ENCODE measurements at places on chromosomes 1 and 21. TPM values are rescaled to one million over a fixed set of nuclear protein-coding genes. Genes with fewer than 3 reads are reported as not detected.

DNA sequence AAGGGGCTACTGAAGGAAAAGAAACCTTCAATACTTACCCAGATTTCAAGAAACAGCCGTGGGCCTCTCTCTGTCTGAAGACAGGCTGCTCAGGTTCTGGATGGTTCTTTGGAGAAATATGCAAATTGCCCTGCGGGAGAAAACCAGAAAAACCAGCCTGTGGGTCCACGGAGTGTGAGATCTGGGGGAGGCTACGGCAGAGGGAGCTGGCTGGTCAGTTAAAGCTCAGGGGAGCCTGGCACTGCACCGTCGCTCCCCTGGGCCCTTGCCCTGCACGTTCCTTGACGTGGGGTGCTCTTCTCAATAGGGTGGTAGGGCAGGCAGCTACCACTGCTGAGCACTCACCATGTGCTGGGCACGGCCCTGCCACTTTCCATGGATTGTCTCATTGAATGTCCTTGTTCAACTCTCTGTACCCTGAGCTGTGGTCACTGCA lies 12.7 kb downstream of the TMCO4 start:
- H3K4me3 ChIP-seq = no peak overlapping the region
- H3K36me3 ChIP-seq = no peaks in the 10 kb centered on the region
- no peak overlapping the region for H3K27ac ChIP-seq
- no peaks in the 10 kb centered on the region for H3K27me3 ChIP-seq
- no peak for DNase-seq

GRCh38 chr1:20442920-20443625 lies 42.9 kb downstream of the CAMK2N1 start:
- no peaks in the 10 kb centered on the region for H3K4me1 ChIP-seq
- H3K4me3 ChIP-seq = no peak overlapping the region
- H3K27ac ChIP-seq = no peak overlapping the region
- no peaks in the 10 kb centered on the region for H3K36me3 ChIP-seq

DNA sequence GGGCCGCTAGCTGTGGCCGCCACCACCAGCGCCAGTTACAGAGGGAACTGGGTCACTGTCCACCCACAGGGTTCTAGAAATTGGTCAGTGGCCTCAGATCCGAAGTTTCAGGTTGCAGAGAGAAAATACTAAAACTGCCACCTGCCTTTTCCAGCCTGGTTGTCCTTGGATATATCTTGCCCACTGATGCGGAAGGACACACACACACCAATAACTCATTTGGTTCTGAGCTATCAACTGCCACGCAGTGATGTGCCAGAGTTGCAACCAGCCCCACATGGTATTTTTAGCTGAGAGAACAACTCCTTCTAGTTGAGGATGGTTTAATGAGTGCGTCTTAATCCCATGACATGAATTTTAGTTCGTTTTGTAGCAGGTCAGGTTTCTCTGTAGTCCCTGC lies 68.1 kb downstream of the SH3BGR start:
- H3K36me3 ChIP-seq = no peaks in the 10 kb centered on the region
- no peak overlapping the region for H3K4me3 ChIP-seq
- H3K4me1 ChIP-seq = no peaks in the 10 kb centered on the region
- no peak overlapping the region for H3K27ac ChIP-seq
- DNase-seq = no peak
- H3K27me3 ChIP-seq = no peaks in the 10 kb centered on the region

DNA sequence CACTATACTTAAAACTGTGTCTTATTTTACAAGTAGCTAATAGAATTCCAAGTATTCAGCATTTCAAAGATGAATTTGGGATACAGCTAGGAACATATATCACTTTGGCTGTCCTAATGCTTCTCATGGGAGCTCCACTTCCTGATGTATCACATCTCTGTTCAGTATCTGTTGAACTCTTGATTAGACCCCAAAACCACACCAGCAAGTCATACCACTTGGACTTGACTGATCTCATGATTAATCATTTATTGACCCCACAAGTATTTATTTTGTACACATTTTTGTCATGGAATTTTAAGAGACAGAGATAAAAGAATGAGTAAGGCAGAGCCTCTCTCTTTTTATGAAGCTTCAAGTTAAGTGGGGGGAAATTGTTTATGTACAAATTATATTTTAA lies 30.0 kb downstream of the TMPRSS15 start:
- no peaks in the 10 kb centered on the region for H3K4me1 ChIP-seq
- no peak overlapping the region for H3K27ac ChIP-seq
- no peaks in the 10 kb centered on the region for H3K27me3 ChIP-seq
- no peaks in the 10 kb centered on the region for H3K36me3 ChIP-seq
- H3K4me3 ChIP-seq = no peak overlapping the region

DNA sequence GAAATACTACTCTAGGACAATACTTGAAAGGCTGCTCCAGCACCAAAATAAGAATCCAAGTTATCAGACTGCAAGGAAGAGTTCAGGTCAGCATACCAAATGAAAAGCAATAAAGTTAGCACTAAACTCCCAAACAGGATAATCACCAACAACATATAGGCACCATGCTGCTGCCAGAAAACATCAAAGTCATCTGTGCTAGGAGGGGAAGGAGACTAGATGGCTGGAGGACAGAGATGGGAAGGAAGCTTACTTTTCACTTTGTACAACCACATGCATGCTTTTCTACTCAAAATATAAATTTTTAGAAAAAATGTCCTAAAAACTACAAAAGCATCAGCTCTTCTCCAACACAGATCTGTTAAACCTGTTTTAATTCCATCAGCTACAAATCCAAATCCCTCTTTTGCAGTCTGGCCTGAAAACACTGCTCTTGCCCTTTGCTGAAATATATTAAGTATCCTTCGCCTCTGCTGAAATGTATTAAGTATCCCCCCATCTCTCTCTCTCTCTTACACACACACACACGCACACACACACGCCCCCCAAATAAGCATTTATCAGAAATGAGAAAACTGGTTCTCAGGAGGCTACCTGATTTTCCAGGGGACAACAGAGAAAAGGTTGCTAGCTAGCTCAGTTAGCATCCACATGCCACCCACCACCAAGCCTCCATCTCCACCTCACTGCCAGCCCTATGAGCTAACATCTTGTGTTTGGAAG lies 1.5 kb downstream of the GATAD2B start:
- H3K4me3 ChIP-seq = peak overlapping the region; percentile 95
- H3K36me3 ChIP-seq = no peaks in the 10 kb centered on the region

- H3K27me3 ChIP-seq = no peaks in the 10 kb centered on the region
- H3K4me3 ChIP-seq = no peak overlapping the region
- DNase-seq = peak; percentile 48
- no peaks in the 10 kb centered on the region for H3K36me3 ChIP-seq
Measured at GRCh38 chr1:8259498-8260290, 58.2 kb upstream of the SLC45A1 start.

- H3K4me1 ChIP-seq = peaks cover 3% of the 10 kb centered on the region
- no peaks in the 10 kb centered on the region for H3K27me3 ChIP-seq
- H3K27ac ChIP-seq = no peak overlapping the region
Measured at GRCh38 chr1:173333581-173333980, 126.5 kb upstream of the TNFSF4 start.

- no peaks in the 10 kb centered on the region for H3K36me3 ChIP-seq
- H3K27ac ChIP-seq = no peak overlapping the region
- DNase-seq = no peak
- no peaks in the 10 kb centered on the region for H3K4me1 ChIP-seq
Measured at GRCh38 chr1:226967665-226968064, 27.6 kb downstream of the COQ8A start.

- DNase-seq = no peak
- no peaks in the 10 kb centered on the region for H3K4me1 ChIP-seq
- H3K27me3 ChIP-seq = no peaks in the 10 kb centered on the region
Measured at GRCh38 chr1:209871006-209871405, 43.2 kb downstream of the UTP25 start.

DNA sequence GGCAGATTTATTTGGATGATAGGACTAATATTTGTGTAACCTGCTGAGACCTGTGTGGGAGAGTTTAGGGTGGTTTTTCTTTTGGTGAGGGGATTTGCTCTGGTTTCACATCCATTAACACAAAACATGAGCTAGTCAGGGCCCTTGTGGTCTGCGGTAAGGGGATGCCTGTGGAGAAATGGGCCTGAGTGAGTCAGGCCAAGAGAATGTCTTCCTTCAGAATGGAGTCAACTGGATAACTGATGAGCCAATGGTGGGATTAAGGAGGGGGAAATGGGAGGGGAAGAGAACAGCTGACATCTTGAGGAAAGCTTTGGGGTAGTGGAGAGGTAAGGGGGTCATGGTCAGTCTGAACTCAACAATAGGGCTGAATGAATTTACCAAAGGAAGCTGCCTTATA lies 13.9 kb downstream of the WNT2B start:
- H3K27me3 ChIP-seq = no peaks in the 10 kb centered on the region
- DNase-seq = no peak
- H3K27ac ChIP-seq = no peak overlapping the region
- no peaks in the 10 kb centered on the region for H3K36me3 ChIP-seq
- H3K4me1 ChIP-seq = no peaks in the 10 kb centered on the region

DNA sequence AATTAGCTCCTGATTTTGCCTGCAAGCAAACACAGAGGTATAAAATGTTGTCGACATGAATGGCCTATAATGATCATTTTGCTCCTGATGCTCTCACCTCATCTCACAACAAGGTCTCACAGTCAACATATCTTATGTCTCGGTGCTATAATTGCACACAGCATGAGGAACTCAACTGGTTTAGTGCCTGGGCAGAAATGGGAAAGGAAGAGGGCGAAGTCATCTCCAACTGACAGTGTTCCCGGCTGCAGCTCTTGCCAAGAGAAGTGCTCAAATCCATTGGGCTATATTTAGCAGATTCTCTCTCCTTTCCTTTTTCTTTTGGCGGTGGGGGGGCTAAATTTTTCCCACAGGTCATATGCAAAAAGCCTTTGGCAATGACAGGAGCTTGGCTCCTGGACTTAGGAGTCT lies 53.0 kb downstream of the SLC45A1 start:
- no peak for DNase-seq
- no peaks in the 10 kb centered on the region for H3K36me3 ChIP-seq
- H3K27me3 ChIP-seq = no peaks in the 10 kb centered on the region
- H3K4me3 ChIP-seq = no peak overlapping the region
- peak overlapping the region; percentile 85 for H3K27ac ChIP-seq

DNA sequence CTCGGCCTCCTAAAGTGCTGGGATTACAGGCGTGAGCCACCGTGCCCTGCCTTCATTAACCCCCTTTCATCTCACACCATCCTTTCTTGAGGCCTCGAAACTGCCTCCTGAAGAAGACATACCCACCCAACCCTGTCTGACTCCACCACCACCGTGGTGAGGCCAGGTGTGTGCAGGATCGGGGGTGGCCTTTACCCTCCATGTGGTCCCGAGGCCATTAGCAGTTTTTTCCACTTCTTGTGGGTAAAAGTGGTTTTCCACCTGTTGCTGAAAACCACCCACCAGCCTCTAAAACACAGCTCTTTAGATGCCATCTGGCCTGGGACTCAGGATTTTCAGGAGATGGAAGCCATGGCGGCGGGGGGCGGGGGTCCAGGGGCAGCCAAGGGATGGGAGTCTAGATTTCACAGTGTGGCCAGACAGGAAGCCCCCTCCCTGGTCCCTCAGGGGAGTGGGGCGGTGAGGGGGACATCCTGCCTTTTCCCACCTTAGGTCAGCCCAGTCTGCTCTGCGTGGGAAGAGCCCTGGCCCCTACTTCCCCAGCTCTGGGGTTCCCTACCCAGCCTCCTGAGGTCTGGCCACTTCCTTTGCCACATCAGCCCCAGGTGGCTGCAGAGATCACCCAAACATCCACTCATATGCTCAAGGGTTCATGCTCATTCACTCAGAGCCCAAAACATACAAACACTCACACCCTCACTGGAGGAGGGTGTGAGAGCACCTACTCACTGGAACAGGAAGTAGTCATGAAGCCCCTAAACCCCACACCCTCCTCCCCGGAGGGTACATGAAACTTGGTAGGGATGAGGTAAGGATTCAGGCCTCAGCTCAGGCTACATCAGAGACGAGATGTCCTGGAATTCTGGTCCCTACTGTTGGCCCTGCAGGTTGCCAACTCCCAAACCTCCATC lies 2.3 kb downstream of the FGR start:
- peak overlapping the region; percentile 68 for H3K27ac ChIP-seq
- no peak overlapping the region for H3K4me3 ChIP-seq
- peaks cover 3% of the 10 kb centered on the region for H3K27me3 ChIP-seq
- H3K36me3 ChIP-seq = no peaks in the 10 kb centered on the region
- H3K4me1 ChIP-seq = no peaks in the 10 kb centered on the region
- DNase-seq = no peak

DNA sequence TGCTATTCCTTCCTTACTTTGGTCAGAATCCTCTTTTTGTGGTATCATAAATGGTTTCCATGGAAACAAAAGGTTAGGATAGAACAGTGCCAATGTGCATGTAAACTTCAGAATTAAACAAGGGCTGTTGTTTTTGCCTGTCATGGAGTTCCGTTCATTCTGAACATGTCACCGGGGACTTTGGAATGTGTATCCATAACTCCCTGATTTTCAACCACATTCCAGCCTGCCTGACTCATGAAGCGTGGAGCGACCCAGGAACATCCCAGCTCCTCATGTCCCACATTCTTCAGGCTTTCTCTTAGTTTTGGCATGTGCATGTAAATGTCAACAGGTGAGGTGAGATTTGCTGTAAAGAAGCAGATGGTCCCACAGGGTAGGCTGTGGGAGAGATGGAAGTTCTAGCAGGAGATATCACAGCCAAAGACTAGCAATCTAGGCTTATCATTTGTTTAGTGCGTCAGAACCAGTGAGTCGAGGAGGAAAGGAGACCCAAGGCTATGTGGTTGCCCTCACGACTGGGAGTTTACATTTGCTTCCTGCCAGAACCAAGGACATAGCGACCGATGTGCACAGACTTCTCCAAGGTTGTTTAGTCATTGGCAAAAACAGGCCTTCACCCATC lies 23.0 kb upstream of the DNAJC11 start:
- H3K4me3 ChIP-seq = no peak overlapping the region
- DNase-seq = no peak
- H3K27ac ChIP-seq = no peak overlapping the region
- H3K4me1 ChIP-seq = no peaks in the 10 kb centered on the region
- no peaks in the 10 kb centered on the region for H3K36me3 ChIP-seq

DNA sequence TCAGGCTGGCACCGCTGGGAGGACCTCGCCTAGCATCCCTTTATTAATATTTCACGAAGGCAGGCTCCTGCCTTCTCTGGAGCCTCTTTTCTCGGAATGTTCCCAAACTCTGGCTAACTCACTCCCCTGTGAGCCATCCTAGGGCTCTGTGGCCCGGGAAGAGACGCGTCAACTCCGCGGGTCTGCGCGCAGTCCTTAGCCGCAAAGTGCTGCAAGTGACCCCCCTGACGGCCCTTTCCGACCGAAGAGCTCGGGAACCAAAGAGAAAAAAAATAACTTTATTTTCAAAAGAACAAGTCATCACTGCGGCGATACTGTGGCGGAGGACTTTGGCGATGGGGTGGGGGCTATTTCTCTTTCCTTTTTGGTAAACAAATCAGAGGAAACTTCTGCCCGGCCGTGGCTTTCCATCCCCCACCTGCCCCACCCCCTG lies 14.6 kb downstream of the NR5A2 start:
- peak overlapping the region; percentile 23 for H3K4me3 ChIP-seq
- H3K4me1 ChIP-seq = no peaks in the 10 kb centered on the region
- H3K27ac ChIP-seq = peak overlapping the region; percentile 66
- H3K27me3 ChIP-seq = no peaks in the 10 kb centered on the region
- H3K36me3 ChIP-seq = no peaks in the 10 kb centered on the region
- no peak for DNase-seq

Gene GJA5
- total RNA-seq = 24.5 TPM

Gene CD34
- total RNA-seq = 42.1 TPM

Gene PPFIA4
- total RNA-seq = 6.5 TPM

All from uterus (tissue), 4 donors.